M059J (cell line): ENCODE measurements at places on chromosomes 1 and 21.

DNA sequence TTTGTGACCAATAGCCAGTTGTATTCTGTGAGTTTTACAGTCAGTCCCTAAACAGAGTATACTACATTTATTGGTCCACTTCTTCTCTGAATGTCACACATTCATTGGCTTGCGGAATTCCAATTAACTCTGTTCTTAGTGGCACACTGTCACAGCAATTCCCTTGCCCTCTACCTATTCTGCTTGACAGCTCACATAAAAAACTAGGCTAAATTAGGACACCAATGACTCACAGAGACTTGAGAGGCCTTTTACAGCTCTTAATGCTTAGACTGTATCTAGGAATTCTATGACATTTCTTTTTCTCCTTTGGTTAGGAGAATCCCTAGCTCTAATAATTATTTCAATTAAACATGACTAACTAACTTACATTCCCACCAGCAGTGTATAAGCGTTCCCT, 104.1 kb downstream of the NEGR1 start:
- DNase-seq, result peak; percentile 45

GRCh38 chr1:47694011-47694890, 256.4 kb downstream of the FOXD2 start:
- no peak for DNase-seq

DNA sequence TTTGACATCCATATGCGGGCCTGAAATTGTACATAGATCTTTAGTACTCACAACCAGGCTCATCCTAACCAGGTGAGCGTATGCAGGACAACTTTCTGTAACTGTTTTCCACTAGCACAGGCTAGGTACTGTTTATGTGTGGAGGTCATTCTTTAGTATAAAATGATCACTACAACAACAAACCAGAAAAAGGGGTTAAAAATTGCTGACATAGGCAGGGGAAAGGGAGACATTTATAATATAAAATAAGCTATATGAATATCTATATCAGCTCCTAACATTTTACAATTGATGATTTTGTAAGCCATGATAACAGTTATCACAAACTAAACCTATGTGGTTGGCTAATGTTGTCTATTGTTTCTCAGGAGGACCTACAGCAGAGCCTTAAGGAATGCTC, 37.6 kb downstream of the RGS5 start:
- no peak for DNase-seq

GRCh38 chr1:78060857-78061563, 15.2 kb downstream of the GIPC2 start:
- DNase-seq, result peak; percentile 77

- peak; percentile 90 for DNase-seq
These were observed 44.7 kb upstream of the A3GALT2 start for GRCh38 chr1:33365560-33365997.

DNA sequence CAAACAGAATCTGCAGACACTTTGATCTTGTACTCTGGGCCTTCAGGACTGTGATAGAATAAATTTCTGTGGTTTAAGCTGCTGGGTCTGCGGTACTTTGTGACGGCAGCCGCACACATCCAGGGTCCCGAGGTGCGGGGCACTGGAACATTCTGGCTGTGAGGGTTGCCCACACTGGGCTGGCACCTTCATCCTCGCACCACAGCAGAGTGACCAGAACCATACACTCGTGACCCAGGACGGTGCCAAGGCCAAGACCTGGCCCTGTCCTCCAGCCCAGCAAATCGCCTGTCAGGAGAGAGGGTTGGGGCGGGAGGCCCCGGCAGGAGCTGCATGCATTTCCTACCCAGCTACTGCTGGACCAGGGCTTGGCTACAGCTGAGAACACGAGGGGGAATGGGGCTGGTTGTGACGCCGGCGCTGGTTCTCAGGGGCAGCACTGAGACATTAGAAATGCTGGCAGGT, 2.6 kb upstream of the FTCD start:
- no peak for DNase-seq

DNA sequence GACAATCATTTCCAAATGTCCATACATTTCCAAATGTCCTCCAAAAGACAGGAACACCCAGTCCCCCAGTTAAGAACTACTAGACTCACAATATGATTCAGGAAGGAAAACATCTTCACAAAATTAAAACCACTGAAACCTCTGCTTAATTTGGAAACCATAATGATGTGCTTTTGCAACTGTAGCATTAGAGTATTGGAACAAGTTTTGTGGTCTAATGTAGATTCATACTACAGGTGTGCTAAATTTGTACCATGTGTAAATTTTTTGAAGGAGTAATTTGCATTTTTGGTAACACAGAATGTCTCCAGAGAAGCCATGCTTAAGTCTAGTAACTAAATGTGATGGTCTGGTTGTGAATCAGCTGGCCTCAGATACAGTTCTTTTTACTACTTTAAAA, 129.6 kb downstream of the DPYD start:
- DNase-seq, result no peak

DNA sequence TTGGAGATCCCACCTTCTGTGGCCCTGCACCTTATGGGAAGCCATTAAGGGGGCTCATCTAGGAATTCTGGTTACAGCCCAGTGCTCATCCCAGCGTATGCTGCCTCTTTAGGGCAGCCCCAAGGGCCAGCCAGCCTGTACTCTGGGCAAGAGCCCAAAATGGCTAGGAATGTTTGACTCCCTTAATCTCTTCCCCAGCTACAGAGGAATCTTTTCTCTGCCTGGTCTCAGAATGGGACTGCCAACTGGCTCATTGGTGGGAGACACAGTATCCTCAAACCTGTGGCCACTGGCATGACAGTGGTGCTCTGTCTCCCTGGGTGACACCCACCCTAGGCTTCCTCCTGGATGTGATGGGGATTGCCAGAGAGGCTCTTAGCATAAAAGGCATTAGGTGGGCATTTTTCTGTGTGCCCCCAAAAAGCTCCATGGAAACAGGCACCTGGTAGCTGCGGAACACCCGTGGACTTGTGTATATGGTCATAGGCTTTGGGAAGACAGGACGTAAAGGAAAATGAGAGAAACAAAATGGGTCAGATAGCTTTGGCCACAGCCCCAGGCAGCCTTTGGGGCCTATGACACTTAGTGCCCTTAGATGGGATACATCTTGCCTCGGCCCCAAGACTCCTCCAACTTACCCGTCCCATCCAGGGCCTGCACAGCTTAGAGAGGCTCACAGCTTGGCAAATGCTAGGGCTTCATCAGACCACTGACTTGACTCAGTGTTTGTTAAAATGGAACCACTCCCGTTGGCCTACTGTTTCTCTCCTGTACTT, 6.9 kb downstream of the TMEM81 start:
- DNase-seq, result no peak

GRCh38 chr1:165052431-165052830, 304.1 kb downstream of the LMX1A start:
- no peak for DNase-seq

GRCh38 chr1:42891465-42892138, 45.2 kb downstream of the ZNF691 start:
- DNase-seq, result no peak

- DNase-seq, result peak; percentile 52
These were observed 85.3 kb downstream of the PLXNA2 start for GRCh38 chr1:208158640-208159554.

- DNase-seq, result no peak
These were observed 655.2 kb downstream of the LMO4 start for GRCh38 chr1:87983841-87984240.
